ENCODE measurements at places on chromosomes 1 and 21.
A peak's percentile ranks its signal among the peaks of the same experiment; 100 is the strongest.

DNA sequence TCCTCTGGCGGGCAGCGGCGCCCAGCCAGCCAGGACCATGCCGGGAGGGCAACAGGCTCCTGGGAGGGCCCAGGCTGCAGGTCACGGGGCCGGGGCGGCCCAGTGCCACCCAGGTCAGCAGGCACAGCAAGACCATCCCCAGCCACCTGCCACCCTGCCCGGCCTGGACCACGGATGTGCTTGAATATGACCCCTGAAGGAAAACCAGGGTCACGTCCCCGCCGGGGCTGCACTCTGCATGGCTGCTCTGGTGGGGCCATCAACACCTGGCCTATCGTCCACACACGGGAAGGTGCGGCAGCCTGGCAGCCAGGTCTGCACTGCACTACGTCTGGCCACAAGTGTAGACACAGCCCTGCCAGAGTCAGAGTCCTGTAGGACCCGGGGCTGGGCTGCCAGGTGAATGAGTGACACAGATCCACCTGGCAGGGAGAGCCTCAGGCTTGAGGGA lies 6.9 kb downstream of the WNT9A start:
- no peak for DNase-seq

GRCh38 chr1:94207695-94208094 lies 29.7 kb downstream of the ARHGAP29 start:
- no peak for DNase-seq

- DNase-seq = no peak
These were observed 57.6 kb downstream of the TGFB2 start for GRCh38 chr1:218402786-218403120.

DNA sequence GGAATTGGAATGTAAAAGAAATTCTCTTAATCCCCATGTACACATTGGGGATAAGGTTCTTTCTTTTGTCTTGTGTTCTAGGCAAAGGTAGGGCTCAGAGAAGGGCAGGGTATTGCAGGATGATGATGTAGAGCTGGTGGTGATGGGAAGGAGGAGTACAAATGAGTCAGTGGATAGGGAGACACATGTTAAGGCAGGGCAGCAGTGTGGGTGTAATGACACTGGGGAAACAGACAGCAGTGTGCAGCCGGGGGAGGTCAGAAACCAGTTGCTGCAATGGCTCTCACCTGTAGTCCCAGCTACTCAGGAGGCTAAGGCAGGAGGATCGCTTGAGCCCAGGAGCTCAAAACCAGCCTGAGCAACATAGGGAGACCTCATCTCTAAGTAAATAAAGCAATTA lies 5.1 kb downstream of the NLRP3 start:
- DNase-seq = no peak

GRCh38 chr1:212283741-212284140 lies 1.5 kb upstream of the PPP2R5A start:
- DNase-seq = no peak

DNA sequence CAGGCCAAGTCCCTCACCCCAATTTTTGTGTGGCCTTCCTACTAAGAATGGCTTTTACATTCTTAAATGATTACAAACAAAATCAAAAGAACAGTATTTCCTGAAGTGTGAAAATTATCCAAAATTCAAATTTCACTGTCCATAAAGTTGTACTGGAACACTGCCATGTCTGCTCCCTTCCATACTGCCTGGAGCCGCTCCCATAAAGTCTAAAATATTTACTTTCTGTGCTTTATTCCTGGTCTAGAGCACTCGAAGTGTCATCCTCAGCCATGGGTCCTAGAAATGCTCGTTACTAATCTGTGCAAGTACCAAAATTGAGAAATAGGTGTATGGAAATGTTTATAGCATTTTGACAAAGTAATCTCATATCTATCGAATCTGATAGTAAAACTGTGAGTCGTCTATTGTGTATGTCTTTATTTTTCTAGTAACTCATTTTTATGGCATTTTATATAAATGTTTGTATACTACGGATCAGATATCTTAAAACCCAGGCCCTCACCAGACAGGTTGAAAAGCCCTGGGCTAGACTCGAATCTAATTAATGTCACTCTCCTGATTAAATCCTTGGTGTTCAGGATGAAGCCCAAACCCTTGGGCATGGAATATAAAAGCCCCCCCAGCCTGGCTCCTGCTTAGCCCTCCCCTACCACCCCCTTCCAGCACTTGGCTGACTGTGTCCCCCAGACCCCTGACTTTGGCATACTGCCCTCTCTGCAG lies 4.9 kb downstream of the LBR start:
- no peak for DNase-seq

GRCh38 chr1:57269630-57270225 lies 154.1 kb downstream of the DAB1 start:
- no peak for DNase-seq

GRCh38 chr1:174998569-174999215 lies 1.1 kb upstream of the CACYBP start:
- DNase-seq = no peak

DNA sequence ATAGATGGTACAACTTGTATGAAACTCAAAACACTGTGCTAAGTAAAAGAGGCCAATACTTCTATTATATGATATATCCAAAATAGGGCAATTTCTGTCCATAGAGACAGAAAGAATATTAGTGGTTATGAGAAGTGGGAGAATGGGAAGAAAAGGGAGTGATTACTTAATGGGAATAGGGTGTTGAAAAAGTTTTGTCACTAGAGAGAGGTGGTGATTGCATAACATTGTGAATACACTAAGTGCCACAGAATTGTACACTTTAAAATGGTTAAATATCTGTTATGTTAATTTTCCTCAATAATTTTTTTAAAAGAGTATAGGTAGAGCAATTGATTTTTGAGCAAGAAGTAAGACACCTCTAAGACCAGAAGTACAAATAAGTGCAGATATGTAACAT lies 29.7 kb downstream of the GNAT2 start:
- no peak for DNase-seq

DNA sequence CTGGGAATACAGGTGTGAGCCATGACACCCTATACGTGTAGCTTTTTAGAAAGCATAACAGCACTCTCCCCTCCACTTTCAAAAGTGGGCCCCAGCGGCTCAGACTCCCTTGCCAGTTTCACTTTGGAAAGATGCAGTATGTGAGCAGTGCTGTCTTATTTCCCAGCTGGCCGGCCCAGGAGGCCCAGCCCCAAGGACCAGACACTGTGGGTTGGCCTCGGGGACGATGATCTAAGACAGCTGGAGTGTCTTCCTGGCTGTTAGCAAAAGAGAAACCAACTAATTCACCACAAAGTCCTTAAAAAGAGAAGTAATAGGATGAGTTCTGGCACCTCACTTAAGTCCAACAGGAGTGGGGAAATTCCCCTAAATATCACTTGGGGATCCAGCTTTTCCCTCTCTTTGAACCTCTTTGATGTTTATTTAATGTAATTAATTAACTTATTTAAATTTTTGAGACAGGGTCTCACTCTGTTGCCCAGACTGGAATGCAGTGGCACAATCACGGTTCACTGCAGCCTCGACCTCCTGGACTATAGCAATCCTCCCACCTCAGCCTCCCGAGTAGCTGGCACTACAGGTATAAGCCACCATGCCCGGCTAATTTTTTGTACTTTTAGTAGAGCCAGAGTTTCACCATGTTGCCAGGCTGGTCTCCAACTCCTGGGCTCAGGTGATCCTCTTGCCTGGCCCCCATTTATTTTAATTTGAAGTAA lies 17.6 kb upstream of the CLIC4 start:
- no peak for DNase-seq

DNA sequence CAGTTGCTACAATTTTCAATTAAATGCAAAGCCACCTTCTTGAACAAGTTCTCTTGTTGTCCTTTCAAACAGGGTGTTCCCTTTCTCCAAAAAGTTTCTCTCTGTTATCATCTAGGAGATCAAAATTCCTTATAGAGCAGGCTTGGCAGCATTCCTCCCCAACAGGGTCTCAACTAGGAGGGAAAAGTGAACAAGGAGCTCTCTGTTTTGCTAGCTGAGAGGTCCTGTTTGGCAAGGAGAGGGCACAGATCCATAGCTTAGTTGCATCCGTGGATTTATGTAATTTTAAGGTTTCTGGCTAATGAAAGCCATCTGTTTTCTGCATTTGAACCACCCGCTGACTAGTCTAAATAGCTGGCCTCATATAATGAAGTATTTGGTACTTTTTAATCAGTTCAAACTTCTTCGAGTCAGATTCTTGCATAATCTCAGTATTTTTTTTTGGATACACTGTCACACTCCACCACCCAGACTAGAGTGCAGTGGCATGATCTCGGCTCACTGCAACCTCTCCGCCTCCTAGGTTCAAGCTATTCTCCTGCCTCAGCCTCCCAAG lies 54.0 kb downstream of the APP start:
- no peak for DNase-seq

DNA sequence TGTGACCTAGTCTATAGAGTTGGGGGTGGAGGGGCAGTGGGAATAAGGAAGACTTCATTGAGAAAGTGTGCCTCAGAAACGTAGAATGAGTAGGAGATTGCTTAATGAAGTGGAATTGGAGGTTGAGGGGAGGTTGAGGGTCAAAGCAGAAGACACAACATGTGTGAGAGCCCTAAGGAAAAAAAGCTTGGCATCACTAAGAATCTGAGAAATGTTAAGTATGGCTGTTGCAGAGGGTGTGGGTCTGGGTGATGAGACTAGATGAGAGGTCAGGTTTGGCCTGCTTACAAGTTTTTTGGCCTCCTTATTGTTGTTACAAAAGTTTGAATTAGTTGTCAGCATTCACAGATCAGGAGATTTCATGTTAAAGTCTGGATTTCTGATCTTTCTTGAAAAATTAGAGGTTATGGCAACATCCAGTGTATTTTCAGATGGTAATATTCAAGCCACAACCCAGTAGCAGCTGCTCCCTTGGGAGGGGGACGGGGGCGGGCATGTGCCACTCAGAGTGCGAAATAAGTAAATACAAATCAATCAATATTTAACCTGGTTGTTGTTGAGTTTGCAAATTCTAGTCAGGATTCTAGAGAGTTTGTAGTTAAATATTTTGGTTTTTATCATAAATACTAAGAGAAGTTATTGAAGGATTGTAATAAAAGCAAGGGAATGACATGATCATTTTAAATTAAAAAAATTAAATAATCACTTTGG lies 4.3 kb downstream of the MAN1A2 start:
- DNase-seq = no peak

DNA sequence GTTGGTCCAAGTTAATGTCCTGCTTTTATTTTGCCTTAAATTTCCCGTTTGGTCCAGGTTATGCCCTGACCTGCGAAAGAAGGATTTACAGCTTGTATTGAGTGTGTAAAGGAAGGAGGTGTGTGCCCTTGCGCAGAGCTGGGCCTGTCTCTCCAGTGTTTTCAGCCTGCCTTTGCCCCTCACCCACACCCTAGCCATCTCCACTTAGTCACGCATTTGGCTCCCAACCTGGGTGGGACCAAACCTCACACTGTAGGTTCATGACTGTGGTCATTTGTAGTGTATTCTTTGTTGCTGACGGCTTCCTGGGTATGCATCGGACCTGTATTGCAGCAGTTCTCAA lies 572 bp upstream of the SRSF10 start:
- DNase-seq = peak; percentile 26

- no peak for DNase-seq
These were observed 673 bp downstream of the PRMT2 start for GRCh38 chr21:46636181-46636512.

GRCh38 chr1:218299416-218299815 lies 14.3 kb downstream of the RRP15 start:
- DNase-seq = no peak

- DNase-seq = no peak
These were observed 262.2 kb upstream of the POU3F1 start for GRCh38 chr1:38308780-38309179.

DNA sequence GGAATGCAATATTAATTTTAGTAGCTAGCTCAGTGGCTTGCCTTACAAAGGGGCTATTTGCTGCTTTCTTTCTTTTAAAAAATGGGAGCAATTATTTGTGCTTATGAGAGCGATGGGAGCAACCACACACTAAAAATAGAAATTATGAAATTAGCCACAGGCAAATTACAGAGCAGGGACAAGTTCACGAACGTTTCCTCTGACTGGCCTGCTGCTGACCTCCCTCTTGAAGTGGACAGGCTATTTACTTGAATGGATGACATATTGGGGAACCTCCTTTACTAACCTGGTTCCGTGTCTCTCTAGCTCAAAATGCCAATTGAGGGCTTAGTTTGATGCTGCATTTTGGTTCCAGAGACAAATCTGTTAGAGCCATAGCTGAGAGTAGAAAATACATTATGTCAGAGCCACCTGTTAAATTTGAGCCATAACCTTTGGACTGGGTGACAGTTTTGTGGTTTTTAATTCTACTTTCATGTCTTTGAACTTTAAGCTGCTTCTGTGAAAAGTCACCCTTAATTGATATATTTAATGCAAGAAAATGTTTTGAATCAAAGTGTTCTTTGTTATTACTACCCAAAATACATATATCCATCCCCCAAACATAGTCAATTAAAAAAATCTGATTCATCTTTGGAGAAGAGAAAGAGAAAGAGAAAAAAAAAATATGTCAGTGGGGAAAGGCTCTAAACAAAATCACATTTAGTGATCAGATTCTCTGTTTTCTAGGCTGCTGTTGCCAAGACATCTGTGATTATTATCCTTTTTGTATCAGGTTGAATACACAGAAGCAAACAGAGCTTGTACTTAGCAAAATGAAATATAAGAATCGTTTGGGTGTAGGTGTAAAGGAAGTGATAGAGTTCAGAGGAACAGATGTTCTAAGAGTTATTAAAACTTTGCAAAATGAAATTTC lies 351.9 kb downstream of the ADGRL2 start:
- no peak for DNase-seq

- DNase-seq = no peak
These were observed 38.3 kb downstream of the BEND5 start for GRCh38 chr1:48738356-48738755.

DNA sequence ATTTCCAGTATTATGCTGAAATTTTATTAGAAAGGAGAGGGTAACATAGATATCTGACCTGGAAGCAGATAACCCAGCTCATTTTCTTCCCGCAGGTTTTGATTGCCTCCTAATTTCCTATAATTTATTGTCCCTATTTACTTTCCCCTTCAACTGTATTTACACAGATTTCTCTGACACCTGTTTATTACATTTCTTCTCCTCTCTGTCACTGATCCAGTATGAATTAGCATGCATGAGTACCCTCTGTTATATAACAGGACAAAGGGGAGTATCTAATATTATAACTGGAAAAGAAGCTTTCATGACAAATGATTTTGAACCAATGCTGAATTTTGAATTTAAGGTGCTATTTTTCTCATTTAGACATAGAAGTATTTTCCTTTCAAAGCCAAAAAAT lies 37.4 kb downstream of the DENND1B start:
- DNase-seq = no peak

GRCh38 chr1:207882692-207883091 lies 28.2 kb downstream of the CD34 start:
- DNase-seq = no peak

DNA sequence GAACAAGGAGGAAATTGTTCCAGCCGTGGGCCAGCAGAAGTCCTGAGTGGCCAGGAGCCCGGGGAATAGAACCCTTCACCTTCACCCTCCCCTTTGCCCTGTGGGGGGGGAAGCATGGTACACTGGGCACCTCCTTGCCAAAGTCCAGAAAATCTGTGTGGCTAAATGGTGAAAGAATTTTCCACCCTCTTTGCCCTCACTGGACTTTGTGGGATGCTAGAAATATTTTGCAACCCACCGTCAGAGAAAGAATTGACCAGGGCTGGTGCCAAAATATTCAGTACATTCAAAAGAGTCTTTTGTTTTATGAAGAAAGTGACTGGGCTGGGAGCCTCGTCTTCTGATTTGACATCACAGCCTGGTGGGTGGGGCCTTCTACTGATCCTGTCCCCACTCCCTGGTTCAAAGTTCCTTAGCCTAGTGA lies 14.6 kb downstream of the NFASC start:
- DNase-seq = no peak

Data from activated naive CD4-positive, alpha-beta T cell (primary cell).